Cardiac muscle cell (in vitro differentiated cells and primary cell): ENCODE measurements at places on chromosomes 6 and 20. TPM values are rescaled to one million over a fixed set of nuclear protein-coding genes. Genes with fewer than 3 reads are reported as not detected.

DNA sequence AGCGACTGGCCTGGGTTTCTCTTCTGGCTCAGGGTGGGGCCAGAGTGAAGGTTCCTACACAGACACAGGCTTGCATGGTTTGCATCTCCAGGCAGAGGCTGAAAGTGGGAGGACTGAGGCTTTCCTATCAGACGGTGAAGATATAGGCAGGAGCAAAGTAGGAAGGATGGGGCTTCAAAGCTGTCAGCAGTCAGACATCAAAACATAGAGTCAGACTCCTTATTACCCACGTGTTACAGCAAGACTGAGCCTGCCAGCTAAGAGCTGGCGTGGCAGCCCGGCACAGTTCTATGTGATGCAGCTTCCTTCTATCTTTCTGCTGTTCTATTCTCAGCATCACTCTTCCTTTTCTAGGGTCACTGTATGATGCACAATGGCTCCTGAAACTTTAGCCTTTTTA is 445.1 kb downstream of the DOK5 start:
- no peak overlapping the region for H3K27ac ChIP-seq
- no peak for DNase-seq
- no peak overlapping the region for H3K4me3 ChIP-seq
- no peaks in the 10 kb centered on the region for H3K36me3 ChIP-seq
- H3K4me1 ChIP-seq = peaks cover 3% of the 10 kb centered on the region
- no peaks in the 10 kb centered on the region for H3K27me3 ChIP-seq

DNA sequence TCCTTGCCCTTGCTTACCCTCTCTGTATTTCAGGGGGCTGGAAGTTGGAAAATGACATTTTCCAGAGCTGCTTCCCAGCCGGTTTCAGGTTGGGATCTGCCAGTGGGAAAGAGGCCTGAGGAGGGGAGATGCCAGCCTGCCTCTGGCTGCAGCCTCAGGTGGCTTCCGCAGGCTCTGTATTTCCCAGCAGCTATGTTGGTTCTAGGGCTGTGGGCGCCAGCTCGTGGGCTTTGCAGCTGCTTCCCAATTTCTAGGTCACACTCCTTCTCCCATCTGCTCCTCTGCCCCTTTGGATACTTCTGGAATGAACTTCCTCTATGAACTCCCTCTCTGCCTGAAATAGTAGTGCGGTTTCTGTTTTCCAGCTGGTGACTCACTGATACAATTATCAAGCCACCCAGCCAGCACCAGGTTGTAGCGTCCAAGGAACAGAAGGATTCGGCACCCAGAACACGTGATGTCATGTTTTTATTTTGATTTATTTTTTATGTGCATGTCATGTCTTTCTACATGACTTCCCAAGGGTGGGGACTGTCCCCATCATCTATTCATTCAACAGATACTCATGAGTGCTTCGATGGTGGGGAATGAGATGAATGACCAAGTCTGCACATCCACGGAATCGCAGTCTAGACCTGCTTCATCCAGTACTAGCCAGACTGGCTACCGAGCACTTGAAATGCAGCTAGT is 38.0 kb downstream of the TGM2 start:
- H3K4me3 ChIP-seq = no peak overlapping the region
- H3K27ac ChIP-seq = peak overlapping the region; percentile 56
- H3K27me3 ChIP-seq = no peaks in the 10 kb centered on the region
- peaks cover 20% of the 10 kb centered on the region for H3K4me1 ChIP-seq
- no peak for DNase-seq

Gene AVP
- total RNA-seq = not detected in 2 replicates

Gene DZANK1
- 2.1 and 2.5 TPM in 2 replicates for total RNA-seq

Gene MUC21
- total RNA-seq = not detected in 2 replicates

Gene RBM24
- total RNA-seq = 194 and 316 TPM in 2 replicates

GRCh38 chr6:83804886-83805285 is 48.3 kb upstream of the RIPPLY2 start:
- no peak overlapping the region for H3K4me3 ChIP-seq
- DNase-seq = no peak
- peaks cover 9% of the 10 kb centered on the region for H3K4me1 ChIP-seq
- no peaks in the 10 kb centered on the region for H3K27me3 ChIP-seq
- H3K36me3 ChIP-seq = no peaks in the 10 kb centered on the region

DNA sequence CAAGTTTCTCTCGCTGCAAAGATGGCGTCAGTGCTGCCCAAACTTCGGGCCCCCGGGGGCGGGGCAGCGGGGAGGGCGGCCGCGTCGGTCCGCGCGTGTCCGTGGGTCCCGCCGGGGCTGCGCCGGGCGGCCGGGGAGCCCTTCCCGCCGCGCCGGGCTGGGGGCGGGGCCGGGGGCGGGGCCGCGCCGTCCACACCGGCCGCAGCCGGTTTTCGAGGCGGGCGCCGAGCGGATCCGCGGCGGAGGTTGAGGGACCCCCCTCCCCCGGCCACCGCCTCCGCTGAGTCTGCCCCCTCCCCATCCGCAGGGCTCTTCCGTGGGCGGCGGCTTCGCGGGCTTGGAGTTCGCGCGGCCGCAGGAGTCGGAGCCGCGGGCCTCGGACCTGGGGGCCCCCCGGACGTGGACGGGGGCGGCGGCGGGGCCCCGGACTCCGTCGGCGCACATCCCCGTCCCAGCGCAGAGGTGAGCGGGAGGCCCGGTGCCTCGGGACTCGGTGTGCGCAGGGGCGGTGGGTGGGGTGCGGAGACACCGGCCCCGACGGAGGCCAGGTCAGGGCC is 572 bp downstream of the SLC2A4RG start:
- peak overlapping the region; percentile 67 for H3K4me3 ChIP-seq
- no peaks in the 10 kb centered on the region for H3K27me3 ChIP-seq
- peak; percentile 46 for DNase-seq
- H3K27ac ChIP-seq = peak overlapping the region; percentile 64

GRCh38 chr20:40980828-40981310 is 47.8 kb upstream of the TOP1 start:
- H3K4me3 ChIP-seq = no peak overlapping the region
- H3K36me3 ChIP-seq = no peaks in the 10 kb centered on the region
- no peaks in the 10 kb centered on the region for H3K4me1 ChIP-seq
- no peak overlapping the region for H3K27ac ChIP-seq
- DNase-seq = no peak

Gene RIMS4
- total RNA-seq = 4.3 and 5.3 TPM in 2 replicates

Gene SAMHD1
- 7.3 and 11.2 TPM in 2 replicates for total RNA-seq

DNA sequence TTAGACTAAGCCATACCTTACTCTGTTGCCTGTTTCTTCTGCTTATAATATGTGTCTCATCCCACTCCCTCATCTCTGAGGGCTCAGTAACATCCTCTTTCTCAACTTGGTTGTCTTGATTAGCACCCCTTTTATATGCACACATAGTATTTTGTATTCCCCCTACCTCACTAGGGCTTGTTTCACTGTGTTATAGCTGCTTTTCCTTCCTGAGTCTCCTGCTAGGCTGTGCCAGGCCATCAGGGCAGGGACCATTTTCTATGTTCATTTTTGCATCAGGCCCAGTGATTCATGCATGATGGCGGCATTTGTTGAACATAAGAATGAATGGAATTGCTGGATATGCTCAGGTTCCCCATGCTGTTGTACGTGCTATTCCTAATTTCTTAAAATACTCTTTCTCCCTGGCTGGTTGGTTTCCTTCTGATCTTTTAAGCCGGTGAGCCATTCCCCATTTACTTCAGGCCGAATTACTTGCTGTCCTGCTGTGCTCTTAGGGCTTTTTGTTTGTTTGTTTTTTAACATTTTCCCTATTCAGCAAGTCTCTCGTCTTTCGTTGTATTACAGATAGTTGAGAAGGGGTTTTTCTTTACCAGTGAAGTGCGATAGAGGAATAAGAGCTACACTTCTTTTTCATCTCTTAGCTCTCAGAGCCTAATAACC is 183.2 kb downstream of the CARMIL1 start:
- H3K4me3 ChIP-seq = no peak overlapping the region
- no peak for DNase-seq
- no peaks in the 10 kb centered on the region for H3K36me3 ChIP-seq
- no peak overlapping the region for H3K27ac ChIP-seq

Gene DUSP15
- total RNA-seq = 20.3 and 23.6 TPM in 2 replicates

- peaks cover 3% of the 10 kb centered on the region for H3K36me3 ChIP-seq
- H3K4me1 ChIP-seq = peaks cover 8% of the 10 kb centered on the region
- no peak overlapping the region for H3K4me3 ChIP-seq
- H3K27ac ChIP-seq = no peak overlapping the region
- DNase-seq = no peak
- H3K27me3 ChIP-seq = no peaks in the 10 kb centered on the region
These were observed 79.2 kb upstream of the MRAP2 start for GRCh38 chr6:83954371-83954770.

Gene SYTL3
- 6.7 and 9.9 TPM in 2 replicates for total RNA-seq

DNA sequence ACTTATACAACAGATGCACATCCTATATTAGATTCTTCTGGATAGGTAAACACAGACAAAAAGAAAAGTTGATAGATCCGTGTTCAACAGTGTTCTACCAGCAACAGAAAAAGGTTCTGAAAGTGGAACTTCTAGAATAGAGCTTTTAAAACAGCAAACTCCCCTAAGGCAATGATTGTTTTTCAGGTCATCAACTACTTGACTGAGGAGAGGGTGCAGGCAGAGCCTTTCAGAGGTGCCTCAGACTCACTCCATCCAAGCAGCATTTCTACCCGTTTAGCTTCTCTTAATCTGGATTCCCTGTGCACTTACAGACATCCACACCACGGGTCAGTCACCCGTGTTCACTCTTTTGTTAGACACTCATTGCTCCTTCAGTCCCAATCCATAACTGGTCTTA is 28.9 kb downstream of the FYN start:
- no peaks in the 10 kb centered on the region for H3K36me3 ChIP-seq
- H3K4me1 ChIP-seq = peaks cover 64% of the 10 kb centered on the region
- H3K4me3 ChIP-seq = no peak overlapping the region
- no peaks in the 10 kb centered on the region for H3K27me3 ChIP-seq
- no peak for DNase-seq

Gene CFAP61
- total RNA-seq = not detected in 2 replicates

DNA sequence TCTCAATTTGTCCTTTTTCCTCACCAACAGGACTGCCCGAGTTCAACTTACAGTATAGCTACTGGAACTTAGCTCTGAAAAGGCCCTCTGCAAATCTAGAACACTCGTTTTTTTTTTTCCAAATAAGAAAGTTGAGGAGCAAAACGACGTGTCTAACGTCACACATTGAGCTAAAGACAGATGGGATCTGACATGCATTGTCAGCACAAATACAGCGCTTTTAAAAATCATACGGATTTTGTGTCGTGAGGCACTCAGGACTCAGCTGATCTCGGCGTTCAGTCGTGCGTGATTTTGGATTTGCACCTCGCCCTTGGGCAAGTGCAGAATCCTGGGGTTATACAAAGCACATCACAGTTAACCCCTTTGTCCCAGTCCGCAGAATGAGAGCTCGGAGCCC is 94.7 kb upstream of the ZNF322 start:
- no peak overlapping the region for H3K27ac ChIP-seq
- DNase-seq = no peak
- no peak overlapping the region for H3K4me3 ChIP-seq
- H3K36me3 ChIP-seq = no peaks in the 10 kb centered on the region
- no peaks in the 10 kb centered on the region for H3K4me1 ChIP-seq

GRCh38 chr6:147779624-147780023 is 271.1 kb downstream of the SAMD5 start:
- no peaks in the 10 kb centered on the region for H3K27me3 ChIP-seq
- DNase-seq = no peak
- no peaks in the 10 kb centered on the region for H3K4me1 ChIP-seq
- H3K4me3 ChIP-seq = no peak overlapping the region
- no peak overlapping the region for H3K27ac ChIP-seq
- no peaks in the 10 kb centered on the region for H3K36me3 ChIP-seq

GRCh38 chr6:12383448-12383847 is 93.3 kb downstream of the EDN1 start:
- H3K4me1 ChIP-seq = no peaks in the 10 kb centered on the region
- no peaks in the 10 kb centered on the region for H3K36me3 ChIP-seq
- no peaks in the 10 kb centered on the region for H3K27me3 ChIP-seq

- no peak for DNase-seq
- H3K4me1 ChIP-seq = no peaks in the 10 kb centered on the region
- no peaks in the 10 kb centered on the region for H3K36me3 ChIP-seq
- H3K4me3 ChIP-seq = no peak overlapping the region
These were observed 159.3 kb upstream of the LAMA2 start for GRCh38 chr6:128723667-128724066.

- no peak for DNase-seq
- no peaks in the 10 kb centered on the region for H3K4me1 ChIP-seq
- H3K4me3 ChIP-seq = no peak overlapping the region
These were observed 401.9 kb downstream of the THBS2 start for GRCh38 chr6:168851460-168852375.

- no peak overlapping the region for H3K27ac ChIP-seq
- DNase-seq = no peak
- H3K27me3 ChIP-seq = no peaks in the 10 kb centered on the region
- no peaks in the 10 kb centered on the region for H3K4me1 ChIP-seq
These were observed 86.1 kb upstream of the STMND1 start for GRCh38 chr6:17015551-17016381.

Gene NFATC2
- total RNA-seq = 9.2 and 17.0 TPM in 2 replicates

DNA sequence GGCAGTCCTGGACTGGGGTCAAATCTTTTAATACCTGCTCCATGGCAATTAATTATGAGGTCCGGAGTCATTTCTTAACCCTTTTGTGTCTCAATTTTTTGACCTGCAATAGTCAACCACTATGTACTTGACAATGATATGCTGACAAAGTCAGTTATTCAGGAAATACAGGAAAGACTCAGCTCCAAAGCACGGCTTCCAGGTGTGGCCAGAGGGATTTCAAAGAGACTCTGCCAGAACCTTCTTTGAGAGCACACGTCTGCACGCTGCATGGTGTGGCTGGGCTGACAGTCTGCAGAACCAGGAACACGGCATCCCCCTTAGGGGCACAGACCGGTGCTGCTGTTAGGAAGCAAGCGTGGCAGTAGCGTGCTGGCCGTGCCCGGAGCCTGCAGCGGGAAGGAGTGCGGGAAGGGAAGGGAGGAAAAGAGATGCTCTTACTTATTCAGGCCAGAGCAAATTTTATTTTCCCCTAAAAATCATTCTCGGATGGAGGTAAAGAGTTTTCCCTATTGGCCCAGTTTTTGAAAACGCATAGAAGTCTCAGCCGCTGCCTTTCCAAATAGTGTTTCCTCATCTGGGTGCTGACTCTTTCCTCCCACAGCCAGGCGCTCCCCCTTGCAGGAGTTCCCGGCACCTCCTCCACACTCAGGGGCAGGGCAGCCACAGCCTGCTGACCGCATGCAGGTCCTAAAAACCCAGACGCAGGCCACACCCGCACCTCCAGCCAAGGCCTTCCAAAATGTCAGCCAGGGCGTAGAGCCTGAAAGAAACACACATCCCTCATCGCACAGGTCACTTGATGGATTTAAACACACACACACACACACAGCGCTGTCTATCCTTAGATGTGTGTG is 187.4 kb upstream of the SNX9 start:
- no peak overlapping the region for H3K4me3 ChIP-seq
- DNase-seq = peak; percentile 47
- H3K36me3 ChIP-seq = no peaks in the 10 kb centered on the region
- no peak overlapping the region for H3K27ac ChIP-seq

Gene GSTA3
- total RNA-seq = 0.32 TPM in 1 of 2 replicates, not detected in the other

- H3K27ac ChIP-seq = no peak overlapping the region
- DNase-seq = no peak
- H3K36me3 ChIP-seq = no peaks in the 10 kb centered on the region
- H3K4me3 ChIP-seq = no peak overlapping the region
- H3K4me1 ChIP-seq = peaks cover 12% of the 10 kb centered on the region
These were observed 2.5 kb downstream of the ZSWIM3 start for GRCh38 chr20:45859916-45860315.
